ENCODE measurements at places on chromosomes 16 and 17.

GRCh38 chr17:27613433-27613832 is 17.6 kb upstream of the LGALS9 start:
- no peak for DNase-seq

DNA sequence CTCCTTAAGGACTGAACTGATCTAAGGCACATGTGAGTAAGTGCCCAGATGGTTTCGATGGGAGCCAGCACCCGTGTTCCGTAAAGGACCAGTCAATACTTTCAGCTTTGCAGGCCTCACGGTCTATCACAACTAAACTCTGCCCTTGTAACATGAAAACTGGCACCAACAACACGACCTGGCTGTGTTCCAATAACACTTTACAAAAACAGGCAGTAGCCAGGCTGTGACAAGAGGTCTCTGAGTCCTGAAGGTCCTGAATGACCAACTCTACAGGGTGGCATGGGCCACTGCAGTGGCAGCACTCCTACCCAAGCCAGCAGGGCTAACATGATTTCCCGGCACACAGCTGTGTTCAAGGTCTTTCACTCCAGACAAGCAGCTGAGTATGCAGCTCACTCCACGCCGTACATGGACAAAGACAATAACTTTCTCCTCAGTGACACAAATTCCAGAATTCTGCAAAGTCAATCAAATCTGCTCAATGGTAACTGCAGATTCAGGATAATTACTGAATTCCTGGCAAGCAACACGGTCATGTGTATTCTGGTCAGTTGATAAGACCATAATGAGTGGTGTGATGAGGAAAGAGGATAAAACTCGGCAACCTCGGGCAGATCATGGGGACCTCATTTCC is 15.3 kb downstream of the NPLOC4 start:
- DNase-seq: no peak

GRCh38 chr16:77060614-77061013 is 130.4 kb upstream of the MON1B start:
- DNase-seq: no peak

GRCh38 chr16:64309398-64310110 is 812.3 kb downstream of the CDH11 start:
- DNase-seq: no peak

DNA sequence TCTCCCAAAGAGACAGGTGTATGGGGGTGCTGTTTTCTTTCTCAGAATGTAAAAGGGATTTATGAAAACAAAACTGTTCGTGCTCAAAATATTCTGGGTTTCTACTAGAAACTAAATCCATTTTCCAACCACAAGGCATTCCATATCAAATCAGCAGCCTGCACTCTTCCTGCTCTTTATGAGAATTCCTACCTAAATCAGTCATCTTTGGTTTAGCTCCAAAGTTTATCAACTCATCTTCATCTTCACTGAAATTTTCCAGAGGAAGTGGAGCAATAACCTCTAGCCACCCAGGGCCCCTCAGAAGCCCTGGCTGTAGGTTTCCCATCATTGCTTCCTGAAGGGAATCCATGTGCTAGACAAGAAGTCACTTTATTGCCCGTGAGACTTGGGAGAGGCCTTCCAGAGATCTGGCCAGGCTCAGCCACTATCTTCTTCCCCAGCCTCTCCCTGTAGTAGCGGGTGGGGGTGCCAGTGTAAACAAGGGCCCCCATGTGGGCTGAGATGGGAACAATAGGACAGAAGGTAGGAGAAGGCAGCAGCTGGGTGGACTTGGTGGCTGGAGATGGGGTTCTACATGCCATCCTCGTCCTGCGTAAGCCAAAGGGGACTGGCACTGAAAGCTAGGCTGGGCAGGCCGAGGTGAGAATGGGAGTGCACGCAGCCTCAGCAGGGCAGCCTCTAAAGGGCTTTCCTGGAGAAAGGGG is 22.0 kb upstream of the ALDH3A1 start:
- DNase-seq: no peak

GRCh38 chr17:46191322-46192188 is 1.7 kb downstream of the KANSL1 start:
- peak; percentile 45 for DNase-seq

DNA sequence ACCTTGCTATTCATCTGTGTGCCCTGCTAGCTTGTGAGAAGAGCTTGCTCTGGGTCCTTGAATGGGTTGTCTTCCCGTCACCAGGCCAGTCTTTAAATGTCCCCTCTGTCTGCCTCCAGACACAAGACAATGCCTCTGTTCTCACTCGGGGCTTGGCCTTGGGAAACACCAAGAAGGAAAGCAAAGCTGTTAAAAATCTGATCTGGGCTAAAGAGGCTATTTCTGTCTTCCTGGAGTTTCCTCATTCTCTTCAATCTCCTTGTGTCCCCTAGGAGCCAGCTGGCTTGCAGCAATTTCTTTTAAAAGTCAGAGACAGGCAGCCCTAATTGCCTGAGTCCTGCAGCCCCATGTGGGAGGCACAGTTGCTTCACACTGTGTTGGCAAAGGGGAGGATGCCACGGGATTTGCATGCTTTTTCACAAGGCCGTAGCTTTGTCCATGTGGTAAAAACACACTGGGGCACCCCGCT is 2.5 kb downstream of the DNAI2 start:
- DNase-seq: no peak

DNA sequence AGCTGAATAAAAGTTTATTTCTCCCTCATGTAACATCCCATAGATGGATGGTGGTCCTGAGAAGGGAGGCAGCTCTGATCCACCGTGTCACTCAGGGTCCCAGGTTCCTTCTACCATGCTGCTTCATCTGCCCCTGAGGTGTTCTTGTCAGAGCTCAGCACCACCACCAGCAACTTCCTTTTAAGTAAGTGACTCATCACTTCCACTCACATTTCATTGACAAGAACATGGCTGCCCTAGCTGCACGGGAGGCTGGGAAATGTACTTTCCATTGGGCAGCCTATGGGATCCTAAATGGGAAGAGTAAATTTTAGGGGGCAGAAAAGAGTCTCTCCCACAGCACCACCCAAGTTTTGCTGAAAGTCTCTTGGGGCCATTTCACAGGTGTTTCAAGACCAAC is 134.7 kb downstream of the USP31 start:
- no peak for DNase-seq

DNA sequence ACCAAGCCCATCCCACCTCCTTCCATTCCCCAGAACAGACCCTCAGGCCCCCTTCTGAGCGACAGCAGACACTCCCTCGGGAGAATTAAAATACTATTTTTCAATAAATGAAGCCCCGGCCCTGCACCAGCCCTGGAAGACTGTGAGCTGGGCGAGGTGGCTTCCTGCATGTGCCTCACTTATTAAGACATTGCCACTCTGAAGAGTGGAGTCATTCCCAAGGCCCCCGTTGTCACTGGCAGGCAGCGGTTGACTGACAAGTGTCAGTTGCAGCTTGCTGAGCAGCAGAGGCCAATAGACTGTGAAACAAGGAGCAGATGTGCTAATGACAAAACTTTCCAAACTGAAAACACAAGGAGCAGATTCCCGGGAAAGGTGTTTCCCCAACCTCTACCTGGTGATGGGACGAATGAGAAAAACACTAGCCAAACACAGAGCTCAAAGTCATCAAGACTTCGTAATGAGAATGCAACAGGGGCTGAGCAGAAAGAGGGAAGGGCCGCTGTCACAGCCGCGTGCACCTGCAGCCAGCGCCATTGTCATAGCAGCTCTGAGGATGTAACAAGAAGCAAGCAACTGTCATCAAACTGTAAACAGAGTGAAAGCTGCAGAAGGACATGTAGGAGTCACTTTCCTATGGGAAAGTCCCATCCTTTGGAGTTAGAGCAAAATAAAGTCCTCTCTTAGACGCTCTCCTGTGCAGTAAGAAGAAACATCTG is 232.1 kb downstream of the C16orf78 start:
- no peak for DNase-seq

DNA sequence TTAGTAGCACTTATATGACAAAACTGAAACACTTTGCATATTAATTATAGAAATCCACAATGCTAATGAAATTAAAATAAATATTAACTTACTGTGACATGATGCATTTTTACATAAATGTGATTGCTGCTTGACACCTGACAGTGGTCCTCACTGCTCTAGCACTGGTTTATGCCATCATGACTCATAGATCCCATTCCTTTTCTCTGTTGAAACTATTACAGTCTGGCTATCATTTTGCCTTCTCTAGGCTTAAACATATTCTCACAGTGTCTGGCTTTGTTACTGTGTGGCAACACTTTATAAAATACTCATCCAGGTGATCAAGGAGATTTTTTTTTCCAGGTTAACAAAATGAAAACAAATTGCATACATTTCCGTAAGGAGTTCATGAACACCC is 108.0 kb downstream of the MRTFB start:
- DNase-seq: no peak

DNA sequence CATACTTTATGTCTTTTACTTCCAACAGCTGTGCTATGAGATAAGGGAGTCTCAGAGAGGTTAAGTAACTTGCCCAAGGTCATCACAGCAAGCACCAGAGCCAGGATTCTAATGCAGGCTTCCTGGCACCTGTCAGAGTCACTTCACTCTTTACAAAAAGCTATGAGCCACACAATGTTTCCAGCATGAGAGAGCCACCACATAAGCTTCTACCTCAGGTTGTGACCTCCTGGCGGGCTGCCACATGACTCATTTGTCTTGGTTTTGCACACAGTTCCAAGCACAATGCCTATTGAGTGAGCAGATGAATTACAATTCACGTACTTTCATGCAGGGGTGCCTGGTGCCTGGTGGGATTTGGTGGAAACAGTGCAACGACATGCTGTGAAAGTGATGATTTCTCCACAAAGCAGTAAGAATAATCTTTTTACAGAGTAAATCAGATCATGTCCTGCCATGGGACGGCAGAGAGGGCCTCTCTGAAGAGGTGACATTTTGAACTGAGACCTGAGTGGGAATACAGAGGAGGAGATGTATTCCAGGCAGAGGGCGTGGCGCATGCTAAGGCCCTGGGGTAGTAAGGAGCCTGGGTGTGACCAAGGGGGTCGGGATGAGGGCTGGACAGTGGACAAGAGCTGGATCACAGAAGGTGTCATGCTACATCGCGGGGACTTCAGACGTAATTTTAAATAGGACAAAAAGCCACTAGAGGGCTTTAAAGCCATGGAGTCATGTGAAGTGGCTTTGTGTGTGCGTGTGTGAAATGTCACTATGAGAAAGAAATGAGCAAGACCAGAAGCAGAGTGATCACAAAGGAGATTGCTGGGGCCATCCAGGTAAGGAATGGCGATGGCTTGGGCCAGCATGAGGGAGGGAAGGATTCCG is 53.4 kb downstream of the CACNG3 start:
- no peak for DNase-seq

- DNase-seq: no peak
Measured at GRCh38 chr16:54208237-54208636, 78.3 kb downstream of the IRX3 start.

GRCh38 chr17:73630965-73631595 is 13.2 kb downstream of the SDK2 start:
- no peak for DNase-seq

- DNase-seq: no peak
Measured at GRCh38 chr17:6508519-6509030, 47.8 kb downstream of the PITPNM3 start.

- no peak for DNase-seq
Measured at GRCh38 chr16:66948837-66949225, 12.2 kb upstream of the CES3 start.

DNA sequence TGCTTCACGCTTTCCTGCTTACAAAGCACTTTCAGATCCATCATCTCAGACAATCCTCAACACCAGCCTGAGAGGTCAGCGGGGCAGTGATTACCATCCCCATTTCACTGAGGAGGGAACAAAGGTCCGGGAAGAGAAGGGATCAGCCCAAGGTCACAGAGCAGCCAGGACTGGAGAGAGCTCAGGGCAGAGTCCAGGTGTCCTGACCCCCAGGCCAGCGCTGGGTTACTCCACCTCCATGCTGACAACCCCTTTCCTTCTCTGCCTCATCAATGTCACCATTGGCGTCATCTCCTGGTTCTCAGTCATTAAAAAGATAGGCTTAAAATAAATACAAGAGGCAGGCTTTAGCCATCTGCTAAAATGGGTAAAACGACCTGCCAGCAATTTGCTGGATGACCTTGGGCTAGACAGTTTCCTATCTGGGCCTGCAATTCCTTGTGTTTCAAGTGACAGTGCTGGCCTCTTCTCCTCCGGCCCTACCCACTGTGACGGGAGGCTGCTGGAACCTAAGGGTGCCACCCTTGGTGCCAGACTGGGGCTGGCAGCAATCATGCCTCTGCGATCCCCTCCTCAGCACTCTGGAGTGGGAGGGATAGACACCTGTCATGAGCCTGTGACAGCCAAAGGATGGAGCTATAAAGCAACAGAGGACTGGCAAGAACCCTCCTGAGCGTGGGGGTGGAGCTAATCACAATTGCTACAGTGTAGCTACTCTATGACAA is 79.5 kb upstream of the CCL1 start:
- no peak for DNase-seq

GRCh38 chr16:30187971-30188561 is 4.7 kb downstream of the CORO1A start:
- no peak for DNase-seq

- DNase-seq: no peak
Measured at GRCh38 chr16:2970563-2970962, 1.4 kb downstream of the PAQR4 start.

DNA sequence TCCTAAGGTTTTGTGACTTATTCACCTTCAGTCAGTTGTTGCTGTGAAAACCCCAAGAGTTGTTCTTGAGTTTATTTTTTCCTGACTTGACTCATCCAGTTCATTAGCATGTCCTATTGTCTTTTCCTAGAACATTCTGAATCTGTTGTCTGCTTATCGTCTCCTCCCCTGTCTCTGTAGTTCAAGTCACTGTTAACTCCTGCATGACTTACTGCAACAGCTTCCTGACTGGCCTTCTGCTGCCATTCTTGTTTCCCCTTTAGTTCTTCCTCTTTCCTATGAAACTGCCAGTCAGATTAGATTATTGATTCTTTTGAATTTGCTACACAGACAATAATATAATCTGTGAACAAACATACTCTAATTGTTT is 161.5 kb downstream of the FTO start:
- DNase-seq: no peak

DNA sequence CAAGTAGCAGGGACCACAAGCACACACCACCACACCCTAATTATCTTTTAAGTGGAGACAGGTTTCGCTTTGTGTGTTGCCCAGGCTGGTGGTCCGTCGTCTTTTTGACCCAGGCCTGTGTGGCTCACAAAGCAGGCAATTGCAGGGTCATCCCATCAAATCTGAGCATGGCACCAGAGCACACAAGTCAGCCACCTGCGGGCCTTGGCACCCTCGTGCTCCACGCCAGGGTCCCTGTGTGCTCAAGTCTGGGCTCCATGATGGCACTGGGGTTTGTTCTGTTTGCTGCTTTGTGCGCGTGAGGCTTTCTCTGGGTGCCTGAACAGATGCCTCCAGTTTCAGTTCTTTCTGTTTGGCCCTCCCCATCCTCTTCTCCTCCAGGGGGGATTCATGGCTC is 2.4 kb upstream of the CAPN15 start:
- DNase-seq: no peak

DNA sequence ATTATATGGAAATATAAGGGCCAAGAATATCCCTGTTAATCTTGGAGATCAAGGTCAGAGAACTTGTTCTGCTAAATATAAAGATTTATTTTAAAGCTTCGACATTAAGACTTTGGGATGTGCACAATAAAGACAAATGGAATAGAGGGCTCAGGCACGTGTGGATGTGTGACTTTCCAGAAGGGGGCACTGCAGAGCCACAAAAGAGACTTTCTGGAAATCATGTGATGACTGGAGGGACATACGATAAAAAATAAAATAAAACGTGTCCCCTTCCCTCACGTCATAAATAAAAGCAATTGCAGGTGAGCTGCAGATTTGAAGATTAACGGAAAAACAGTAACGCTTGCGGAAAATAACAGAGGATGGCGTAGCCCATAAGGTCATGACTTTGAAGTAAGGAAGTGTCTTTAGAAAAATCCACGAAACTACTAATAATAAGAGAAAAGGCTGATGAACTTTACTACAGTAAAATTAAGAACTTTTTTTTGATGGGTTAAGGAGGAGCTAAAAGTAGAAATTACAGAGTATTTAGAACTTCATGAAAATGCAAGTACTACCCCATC is 9.4 kb upstream of the ENGASE start:
- DNase-seq: peak; percentile 60
